Mesothelial cell of epicardium (in vitro differentiated cells): ENCODE measurements at places on chromosomes 12 and 14.
A peak's percentile ranks its signal among the peaks of the same experiment; 100 is the strongest.

DNA sequence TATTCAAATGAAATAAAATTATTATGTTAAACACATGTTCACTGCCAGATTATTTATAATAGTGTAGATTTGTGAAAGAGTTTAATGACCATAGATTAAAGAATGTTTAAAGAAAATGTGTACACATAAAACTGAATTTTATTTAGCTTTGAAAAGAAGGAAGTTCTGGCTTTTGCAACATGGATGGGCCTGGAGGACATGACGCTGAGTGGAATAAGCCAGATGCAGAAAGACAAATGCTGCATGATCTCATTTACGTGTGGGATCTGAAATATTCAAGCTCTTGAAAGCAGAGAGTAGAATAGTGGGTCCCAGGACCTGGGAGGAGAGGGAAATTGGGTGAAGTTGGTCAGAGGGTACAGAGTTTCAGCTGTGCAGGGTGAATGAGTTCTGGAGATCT is 1261.2 kb downstream of the TMEM121 start:
- DNase-seq = no peak

GRCh38 chr12:50842637-50843493 is at the start of gene TMPRSS12:
Gene TMPRSS12 (plus strand): TSS chr12:50842926. CDS start chr12:50842965, 39 bp downstream.
- peak; percentile 23 for DNase-seq

DNA sequence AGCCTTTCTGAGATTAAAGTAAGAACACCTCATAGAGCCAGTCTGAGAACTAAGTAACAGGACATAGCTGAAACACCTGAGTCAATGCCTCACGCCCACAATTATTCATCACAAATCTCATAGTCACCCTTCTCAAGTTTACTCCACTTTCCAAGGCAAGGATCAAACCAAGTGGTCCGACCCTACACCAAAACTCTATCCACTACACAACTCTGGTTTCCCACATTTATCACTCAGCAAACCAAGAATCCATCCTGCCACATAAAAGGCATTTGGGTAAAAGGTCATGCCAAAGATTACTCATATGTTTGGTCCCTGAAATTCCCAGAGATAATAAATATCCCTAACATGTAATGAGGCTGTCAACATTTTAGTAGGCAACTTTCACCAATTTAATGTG is 144.1 kb downstream of the RPAP3 start:
- DNase-seq = no peak

- DNase-seq = no peak
Observed at GRCh38 chr12:111443586-111443985, 37.9 kb downstream of the SH2B3 start.

DNA sequence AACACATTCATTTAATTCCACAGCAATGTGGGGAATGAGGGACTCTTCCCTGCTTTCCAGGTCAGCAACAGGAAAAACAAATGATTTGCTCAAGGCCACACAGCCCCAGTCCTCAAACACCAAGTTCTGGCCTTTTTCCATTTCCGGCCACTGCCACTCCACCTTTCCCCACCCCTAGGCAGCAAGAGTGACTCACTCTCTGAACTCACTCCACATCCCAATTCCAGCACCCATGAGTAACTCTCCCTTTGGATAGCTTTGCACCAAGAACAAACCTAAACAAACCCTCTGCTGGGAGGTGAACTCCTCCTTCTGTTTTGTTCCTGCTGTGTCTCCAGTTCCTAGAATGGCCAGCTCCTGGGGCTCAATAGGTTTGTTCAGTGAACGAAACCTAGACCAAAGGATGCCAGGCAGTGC is 30.4 kb upstream of the PLEKHG6 start:
- no peak for DNase-seq

GRCh38 chr12:2963154-2963759 is 4.1 kb downstream of the TEAD4 start:
- DNase-seq = no peak

- no peak for DNase-seq
Observed at GRCh38 chr12:45490232-45490881, 239.1 kb upstream of the ARID2 start.

DNA sequence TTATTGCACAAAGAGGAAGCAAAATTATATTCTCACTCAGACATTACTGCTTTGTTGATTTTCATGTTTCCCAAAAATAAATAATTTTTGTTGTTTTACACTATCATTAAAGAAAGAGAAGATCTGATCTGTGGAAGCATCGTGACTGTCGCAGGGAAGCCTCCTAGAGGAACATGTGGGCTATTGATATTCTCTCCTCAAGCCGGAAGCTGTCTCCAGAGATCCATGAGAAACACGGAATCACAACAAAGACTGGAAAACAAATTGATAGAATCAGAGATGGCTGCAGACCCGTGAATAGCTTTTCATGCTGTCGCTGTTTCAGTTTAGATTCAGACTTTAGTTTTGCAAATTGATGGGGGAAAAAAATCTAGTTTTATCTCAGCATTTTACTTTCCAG is 235.2 kb upstream of the TMPO start:
- no peak for DNase-seq

DNA sequence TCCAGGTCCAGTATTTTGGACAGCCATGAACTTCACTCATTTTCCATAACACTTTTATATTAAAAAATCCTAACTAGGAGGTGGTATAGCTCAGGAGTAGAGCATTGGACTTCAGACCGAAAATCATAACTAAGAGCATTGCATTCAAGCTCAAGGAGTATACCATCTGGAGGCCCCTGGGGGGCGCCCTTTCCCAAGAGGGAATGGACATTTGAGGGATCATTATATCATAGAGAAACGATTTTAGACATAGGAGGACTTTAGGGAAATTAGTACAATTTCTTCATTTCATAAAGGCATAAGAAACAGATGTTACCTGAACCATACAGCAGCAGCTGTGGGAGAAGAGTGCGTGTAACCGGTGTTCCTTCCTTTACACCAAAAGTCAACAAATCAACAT is 5.2 kb upstream of the ATG14 start:
- no peak for DNase-seq

DNA sequence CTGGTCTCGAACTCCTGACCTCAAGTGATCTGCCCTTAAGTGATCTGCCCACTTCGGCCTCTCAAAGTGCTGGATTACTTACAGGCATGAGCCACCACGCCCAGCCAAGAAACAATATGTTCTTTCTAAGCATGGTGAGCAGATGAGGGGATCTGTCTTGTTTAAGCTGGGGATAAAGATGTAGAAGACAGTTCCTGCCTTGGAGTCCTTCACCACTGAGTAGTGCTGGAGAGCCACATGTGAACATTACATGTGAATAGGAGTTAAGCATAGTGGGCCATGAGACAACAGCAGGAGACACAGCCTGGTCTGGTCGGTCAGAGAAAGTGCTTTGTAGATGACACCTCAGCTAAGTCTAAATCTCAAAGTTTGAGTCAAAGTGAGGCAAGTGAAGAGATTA is 26.0 kb downstream of the TMBIM6 start:
- DNase-seq = no peak

- DNase-seq = no peak
Observed at GRCh38 chr14:96852823-96853422, 55.7 kb downstream of the VRK1 start.

GRCh38 chr14:60174352-60175254 is 9.4 kb upstream of the DHRS7 start:
- no peak for DNase-seq
